ENCODE measurements at places on chromosomes 3 and 15.

DNA sequence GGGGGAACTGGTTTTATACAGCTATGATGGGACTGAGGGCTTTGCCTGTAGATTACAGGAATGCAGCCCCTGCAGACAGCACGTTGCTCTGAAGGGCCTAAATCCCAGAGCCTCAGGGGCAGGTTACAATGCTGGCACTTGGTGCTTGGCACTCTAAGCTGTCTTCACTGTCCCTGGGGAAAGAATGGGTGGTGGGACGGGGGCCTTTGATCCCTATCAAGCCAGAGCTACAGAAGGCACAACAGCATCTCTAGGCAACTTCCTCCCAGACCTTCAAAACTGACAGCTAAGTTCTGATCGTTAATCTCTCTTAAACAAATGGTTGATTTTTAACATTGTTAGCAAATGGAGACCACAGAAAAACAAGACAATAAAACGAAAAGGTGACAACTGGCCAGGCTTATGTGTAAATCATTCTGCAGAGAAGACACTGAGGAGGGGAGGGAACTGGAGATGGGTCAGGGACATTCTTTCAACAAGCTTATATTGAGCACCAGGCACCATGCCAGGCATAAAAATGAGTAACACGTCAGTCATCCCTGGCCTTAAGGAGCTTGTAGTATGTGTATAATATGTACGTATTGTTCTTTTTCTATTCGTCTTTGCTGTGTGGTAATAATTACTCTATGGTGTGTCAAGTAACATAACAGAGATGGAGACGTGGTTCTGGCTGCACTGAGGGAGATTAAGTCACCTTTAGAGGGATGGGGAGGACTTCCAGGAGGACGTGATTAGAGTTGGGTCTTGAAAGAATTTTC, 49.1 kb downstream of the CA12 start:
- DNase-seq: no peak

DNA sequence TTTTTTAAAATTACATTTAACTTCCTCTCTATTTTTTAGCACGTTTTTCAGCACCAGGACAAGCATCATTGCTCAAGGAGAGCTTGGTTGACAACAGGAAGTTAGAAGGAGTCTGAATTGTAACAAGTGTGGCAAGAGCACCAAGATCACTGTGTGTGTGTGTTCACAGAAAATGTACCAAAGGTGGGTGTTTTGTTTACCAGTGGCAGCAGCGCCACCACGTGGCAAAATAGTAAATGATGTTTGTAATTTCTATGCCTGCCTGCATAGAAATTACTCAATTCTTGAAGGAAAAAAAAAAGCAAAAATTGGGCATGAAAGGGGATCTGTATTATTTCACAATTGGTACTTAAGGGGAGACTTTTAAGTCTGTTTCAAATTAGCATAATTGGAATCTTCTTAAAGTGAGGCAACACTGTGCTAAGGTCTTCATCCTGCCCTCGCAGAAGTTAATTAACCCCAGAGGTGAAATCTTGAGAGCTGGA, 7.4 kb upstream of the U2SURP start:
- no peak for DNase-seq

DNA sequence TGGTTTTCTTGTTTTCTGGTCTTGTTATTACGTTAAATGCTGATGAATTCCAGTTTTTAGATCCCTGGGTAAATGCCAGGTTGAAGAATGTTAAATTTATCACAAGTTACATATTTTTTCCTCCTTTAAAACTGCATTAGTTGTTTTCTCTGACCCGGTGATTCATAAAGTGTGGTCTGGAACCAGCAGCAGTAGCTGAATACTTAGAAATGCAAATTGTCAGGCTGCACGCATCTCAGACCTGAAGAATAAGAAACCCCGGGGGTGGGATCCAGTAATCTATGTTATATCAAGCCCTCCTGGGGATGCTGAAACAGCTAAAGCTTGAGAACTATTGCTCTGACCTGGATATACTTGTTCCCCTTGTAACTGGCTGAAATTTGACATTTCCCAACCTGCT, 69.1 kb downstream of the PEX5L start:
- DNase-seq: no peak

DNA sequence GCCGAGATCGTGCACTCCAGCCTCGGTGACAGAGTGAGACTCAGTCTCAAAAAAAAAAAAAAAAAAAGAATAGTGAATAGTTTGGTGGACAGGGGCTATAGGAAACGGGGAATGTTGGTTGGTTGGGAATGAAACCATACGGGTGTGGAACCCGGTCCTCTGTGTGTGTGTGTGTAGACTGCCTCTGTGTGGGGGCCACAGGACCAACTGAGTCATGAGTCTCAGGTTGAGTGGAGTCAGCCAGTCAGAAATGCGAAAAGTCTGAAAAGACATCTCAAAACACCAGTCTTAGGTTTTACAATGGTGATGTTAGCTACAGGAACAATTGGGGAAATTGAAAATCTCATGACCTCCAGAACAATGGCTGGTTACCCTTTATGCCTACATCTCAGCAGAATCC, 44.5 kb downstream of the ZDHHC19 start:
- no peak for DNase-seq

GRCh38 chr3:116135457-116136085, 309.7 kb downstream of the LSAMP start:
- no peak for DNase-seq

DNA sequence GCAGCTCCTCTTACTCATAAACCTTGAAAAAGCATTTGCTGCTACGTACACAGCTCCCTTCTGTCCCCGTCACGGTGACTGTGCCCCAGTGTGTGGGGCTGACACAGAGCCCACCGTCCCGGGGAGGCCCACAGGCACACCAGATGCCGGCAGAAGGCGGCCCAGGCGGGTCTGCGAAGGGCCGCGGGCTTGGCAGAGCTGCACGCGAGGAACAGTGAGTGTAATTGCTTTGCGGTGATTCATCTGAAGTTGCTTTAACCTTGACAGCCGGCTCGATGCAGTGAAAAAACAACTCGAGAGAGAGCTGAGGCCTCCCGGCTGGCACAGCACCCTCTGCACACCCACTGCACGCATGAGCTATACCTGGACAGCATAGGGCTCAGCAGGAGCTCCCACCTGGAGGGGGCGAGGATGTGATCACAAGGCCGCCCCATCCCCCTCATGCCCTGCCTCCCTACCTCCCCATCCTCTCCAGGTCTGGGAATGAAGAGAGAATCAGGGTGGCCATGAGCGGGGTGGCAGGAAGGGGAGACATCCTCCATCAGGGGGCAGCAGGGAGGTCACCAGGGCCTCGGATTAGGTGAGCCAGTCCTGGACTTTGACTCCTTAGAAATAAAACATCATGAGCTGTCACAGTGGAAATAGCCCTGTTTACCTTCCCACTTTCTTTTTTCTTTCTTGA, 172.7 kb downstream of the MEGF11 start:
- no peak for DNase-seq

DNA sequence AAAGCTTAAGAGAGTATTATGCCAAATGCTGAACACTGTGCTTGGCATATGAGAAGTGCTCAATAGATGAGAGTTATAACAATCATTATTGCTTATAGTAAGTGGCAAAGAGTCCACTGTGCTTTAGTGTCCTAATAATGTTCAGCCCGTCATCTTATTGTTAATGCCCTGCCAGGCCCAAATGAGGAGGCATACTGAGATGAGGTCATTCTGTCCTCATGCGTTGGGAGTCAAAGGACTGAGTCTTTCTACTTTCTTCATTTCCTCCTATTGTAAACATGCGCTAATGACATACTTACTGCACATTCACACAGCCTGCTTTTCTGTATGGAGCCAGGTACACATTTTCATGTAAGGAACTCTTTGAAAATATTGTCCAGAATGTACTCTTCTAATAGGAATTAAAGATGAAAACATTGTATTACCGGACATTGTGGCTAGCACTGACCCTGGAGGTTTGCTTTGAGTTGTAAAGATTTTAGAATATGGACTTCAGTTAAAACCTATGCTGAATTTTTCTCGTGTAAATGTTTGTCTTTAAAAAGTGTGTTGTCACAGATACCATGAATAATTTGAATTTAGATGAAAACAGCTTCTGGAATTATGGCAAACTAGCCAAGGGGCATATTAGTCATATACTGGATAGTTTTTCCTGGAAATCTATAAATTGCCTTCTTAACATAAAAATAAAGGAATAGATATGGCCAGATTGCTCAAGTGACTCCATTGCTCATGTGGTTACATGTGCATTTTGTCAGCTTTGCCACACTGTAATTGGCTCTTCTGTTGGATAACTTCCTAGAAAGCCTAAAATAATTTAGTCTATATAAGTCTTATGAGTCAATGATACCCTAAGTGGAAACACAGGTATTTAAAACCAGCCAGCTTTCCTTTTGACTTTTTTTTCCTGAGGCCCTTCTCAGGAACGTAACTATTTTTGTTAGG, 38.3 kb downstream of the KBTBD12 start:
- DNase-seq: no peak

- DNase-seq: no peak
Measured at GRCh38 chr3:43874290-43874689, 183.6 kb downstream of the ABHD5 start.

DNA sequence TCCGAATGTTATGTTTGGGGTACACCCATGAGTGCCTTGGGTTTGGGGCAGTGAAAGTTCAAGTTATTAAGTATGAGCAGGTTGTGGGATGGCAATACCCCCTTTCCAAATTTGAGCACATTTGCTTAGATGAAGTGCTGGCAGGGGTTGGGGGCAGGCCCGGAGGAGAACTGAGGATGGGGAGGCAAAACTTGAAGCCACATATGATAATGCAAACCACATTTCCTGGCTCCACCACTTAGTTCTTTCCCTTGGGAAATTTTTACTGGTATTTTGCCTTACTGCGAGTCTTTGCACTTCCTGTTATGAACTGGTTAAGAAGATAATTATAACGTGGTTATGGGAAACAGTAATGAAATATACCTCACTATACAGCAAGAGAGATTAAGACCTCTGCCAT, 336.0 kb upstream of the ONECUT1 start:
- DNase-seq: no peak

All from spleen (tissue), 13 donors.